ENCODE measurements at places on chromosomes 3 and 15. TPM values are rescaled to one million over a fixed set of nuclear protein-coding genes. Genes with fewer than 3 reads are reported as not detected.

GRCh38 chr15:99956022-99956775 is 223.0 kb upstream of the LYSMD4 start:
- H3K4me1 ChIP-seq: no peaks in the 10 kb centered on the region
- DNase-seq: peak; percentile 26
- H3K27ac ChIP-seq: no peak overlapping the region
- no peak overlapping the region for H3K4me3 ChIP-seq
- no peaks in the 10 kb centered on the region for H3K27me3 ChIP-seq
- no peaks in the 10 kb centered on the region for H3K36me3 ChIP-seq

DNA sequence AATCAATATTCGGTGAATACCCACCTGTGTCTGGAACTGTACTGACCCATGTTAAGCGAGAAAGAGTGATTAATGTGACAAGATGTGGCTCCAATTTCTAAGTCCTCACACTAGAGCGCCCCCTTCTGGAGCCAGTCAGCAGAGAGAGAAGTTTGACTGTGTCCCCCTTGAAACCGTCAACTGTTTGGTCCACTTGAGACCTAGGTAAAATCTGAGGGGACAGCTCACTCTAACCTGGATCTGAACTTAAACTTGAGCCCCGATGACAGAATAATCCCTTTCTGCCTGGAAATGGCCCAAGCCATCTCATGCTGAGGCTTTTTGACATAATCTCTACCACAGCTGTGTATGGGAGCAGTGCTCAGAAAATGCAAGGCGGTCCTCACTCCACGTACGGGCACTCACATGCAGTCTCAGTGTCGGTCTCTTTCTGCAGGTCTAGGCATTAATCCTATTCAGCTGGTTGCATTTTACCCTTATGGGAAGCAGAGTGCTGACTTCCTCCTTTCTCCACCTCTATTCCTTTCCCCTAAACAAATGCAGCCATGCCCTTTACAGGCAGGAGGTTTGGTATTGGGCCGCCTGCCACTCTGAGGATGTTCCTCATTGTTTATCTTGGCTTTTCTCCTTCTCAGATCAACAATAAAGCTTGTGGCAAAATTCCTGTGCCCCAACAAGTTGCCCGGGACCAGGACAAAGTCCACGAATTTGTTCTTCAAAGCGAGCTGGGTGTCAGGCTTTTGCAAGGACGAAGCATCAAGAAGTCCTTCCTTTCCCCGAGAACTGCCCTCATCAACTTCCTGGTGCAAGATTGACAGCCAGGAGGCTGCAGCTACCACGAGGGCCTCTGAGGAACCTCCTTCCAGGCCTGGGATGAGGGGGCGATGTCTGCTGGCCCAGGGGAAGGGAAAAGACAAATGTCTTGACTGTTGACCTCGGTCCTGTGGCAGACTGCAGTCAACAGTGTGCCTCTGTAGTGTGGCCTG is 47.5 kb upstream of the LIMD1 start:
- DNase-seq: no peak
- no peaks in the 10 kb centered on the region for H3K36me3 ChIP-seq
- H3K27ac ChIP-seq: peak overlapping the region; percentile 35
- H3K4me3 ChIP-seq: no peak overlapping the region
- H3K4me1 ChIP-seq: no peaks in the 10 kb centered on the region

IRAK2 gene
- 1.1 TPM for total RNA-seq

NCBP2 gene
- 22.8 TPM for total RNA-seq

DNA sequence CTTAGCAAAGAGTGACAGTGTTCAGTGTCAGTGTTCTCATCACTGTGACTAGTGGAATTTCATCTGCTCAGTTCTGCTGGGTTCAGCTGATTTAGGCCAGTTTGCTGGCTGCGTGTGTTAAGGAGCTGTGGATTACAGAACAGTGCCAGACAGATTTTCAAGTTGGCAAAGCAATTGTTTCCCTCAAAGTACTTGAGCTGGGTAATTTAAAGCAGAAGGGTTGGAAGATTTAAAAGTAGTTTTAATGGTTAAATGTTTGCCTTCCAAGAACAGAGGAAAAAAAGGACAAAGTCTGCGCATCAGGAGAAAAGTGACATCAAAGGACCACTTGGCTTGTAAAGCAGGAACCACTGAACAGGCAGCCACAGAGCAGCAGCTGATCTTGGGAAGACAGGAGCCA is 8.7 kb downstream of the ESYT3 start:
- peaks cover 7% of the 10 kb centered on the region for H3K4me1 ChIP-seq
- no peaks in the 10 kb centered on the region for H3K27me3 ChIP-seq
- H3K36me3 ChIP-seq: no peaks in the 10 kb centered on the region
- no peak overlapping the region for H3K4me3 ChIP-seq
- no peak for DNase-seq

MORC1 gene
- total RNA-seq: not detected

CHAC1 gene
- total RNA-seq: 11.9 TPM

HYAL1 gene
- total RNA-seq: 38.1 TPM

DNA sequence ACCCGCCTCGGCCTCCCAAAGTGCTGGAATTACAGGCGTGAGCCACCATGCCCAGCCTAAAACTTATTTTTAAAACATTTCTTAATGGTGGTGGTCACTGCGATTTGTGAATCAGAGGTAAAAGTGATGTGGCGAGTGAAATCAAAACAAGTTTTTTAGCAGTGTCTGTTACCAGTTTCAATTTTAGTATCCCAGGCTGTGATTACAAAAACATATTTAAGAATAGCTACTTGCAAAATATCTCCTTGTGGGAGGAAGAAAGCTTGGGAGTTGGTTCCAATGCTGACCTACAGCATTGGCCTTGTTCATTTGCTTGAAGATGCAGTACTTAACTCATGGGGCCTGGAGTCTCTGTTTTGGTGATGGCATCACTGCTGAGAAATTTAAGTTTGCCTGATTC is 4.5 kb downstream of the RAB7A start:
- no peak overlapping the region for H3K27ac ChIP-seq
- H3K36me3 ChIP-seq: peaks cover 4% of the 10 kb centered on the region
- no peak for DNase-seq
- no peak overlapping the region for H3K4me3 ChIP-seq

DENND6A gene
- total RNA-seq: 12.7 TPM

FOXL2 gene
- not detected for total RNA-seq

NANOGP8 gene
- total RNA-seq: not detected

DNA sequence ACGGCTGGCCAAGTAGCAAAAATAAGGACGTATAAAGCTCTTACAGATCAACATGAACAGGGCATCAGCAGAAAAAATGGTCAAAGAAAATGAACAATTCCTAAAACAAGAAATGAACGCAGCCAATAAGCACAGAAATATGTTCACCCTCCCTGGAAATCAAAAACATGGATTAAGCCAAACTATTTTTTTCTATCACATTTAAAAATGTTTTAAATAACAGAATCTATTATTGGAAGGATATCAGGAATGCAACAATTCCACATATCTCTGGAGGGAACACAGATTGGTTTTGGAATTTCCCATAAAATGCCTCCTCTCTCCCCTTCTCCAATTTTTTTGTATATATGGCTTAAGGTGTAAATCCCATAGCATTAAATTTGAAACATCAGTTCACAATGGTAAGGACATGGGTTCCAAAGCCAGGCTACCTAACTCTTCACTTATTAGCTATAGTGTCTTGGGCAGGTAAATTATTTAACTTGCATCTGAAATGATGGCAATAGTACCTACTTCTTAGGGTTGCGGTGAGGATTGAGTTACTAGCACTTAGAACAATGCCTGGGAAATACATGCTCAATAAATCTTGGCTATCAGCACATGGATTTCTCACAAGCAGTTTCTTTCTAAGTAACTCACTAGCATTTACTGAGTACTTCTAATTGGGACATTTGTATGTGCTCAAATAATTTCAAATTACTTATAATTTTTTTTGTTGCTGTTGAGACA is 10.1 kb downstream of the UACA start:
- peak overlapping the region; percentile 74 for H3K27ac ChIP-seq

- no peaks in the 10 kb centered on the region for H3K36me3 ChIP-seq
- no peaks in the 10 kb centered on the region for H3K4me1 ChIP-seq
- H3K4me3 ChIP-seq: no peak overlapping the region
- no peak overlapping the region for H3K27ac ChIP-seq
- H3K27me3 ChIP-seq: no peaks in the 10 kb centered on the region
Observed at GRCh38 chr3:8837162-8837561, 67.7 kb upstream of the OXTR start.

- no peaks in the 10 kb centered on the region for H3K36me3 ChIP-seq
- H3K4me3 ChIP-seq: no peak overlapping the region
- no peak for DNase-seq
Observed at GRCh38 chr3:64078966-64079365, 55.7 kb upstream of the PSMD6 start.

DNA sequence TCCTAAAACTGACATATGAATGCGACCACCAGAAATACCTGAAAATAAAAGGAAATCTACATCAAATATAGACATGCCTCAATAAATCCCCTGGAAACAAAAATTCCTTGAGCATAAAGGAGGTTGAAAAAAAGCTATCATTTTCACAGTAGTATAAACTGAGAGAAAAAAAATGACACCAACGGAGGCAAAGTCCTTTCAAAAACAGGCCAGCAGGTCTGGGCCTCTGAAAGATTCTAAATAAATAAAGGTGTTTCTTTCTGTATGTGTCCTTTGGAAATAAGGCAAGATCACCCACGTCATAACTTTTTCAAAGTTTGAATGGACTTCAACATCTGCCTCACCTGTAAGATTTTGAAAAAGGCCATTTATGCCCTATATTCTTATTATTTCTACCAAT is 5.0 kb downstream of the CLPX start:
- no peak overlapping the region for H3K4me3 ChIP-seq
- peaks cover 34% of the 10 kb centered on the region for H3K36me3 ChIP-seq
- no peak overlapping the region for H3K27ac ChIP-seq
- DNase-seq: no peak
- H3K4me1 ChIP-seq: no peaks in the 10 kb centered on the region

MANF gene
- total RNA-seq: 46.9 TPM

GRCh38 chr3:149983628-149984027 is 12.9 kb upstream of the PFN2 start:
- no peaks in the 10 kb centered on the region for H3K4me1 ChIP-seq
- no peaks in the 10 kb centered on the region for H3K36me3 ChIP-seq
- no peak overlapping the region for H3K4me3 ChIP-seq
- H3K27ac ChIP-seq: no peak overlapping the region
- no peak for DNase-seq

Data from right atrium auricular region (tissue), 2 donors.